Epithelial cell of prostate (primary cell): ENCODE measurements at places on chromosomes 7 and 10.

- no peak for DNase-seq
These were observed 51.5 kb downstream of the CCDC71L start for GRCh38 chr7:106609416-106609815.

- no peak for DNase-seq
These were observed 70.3 kb upstream of the NMT2 start for GRCh38 chr10:15238555-15239335.

GRCh38 chr10:86389441-86390193 lies 23.0 kb upstream of the GRID1 start:
- no peak for DNase-seq

GRCh38 chr7:47338026-47338425 lies 243.9 kb downstream of the TNS3 start:
- no peak for DNase-seq

GRCh38 chr7:151013733-151014497 lies 10.4 kb downstream of the ATG9B start:
- DNase-seq, result no peak

GRCh38 chr10:23081221-23081750 lies 14.1 kb upstream of the MSRB2 start:
- DNase-seq, result no peak

- DNase-seq, result no peak
These were observed 717 bp downstream of the ADCY1 start for GRCh38 chr7:45574669-45575500.
